AG20443 (cell line): ENCODE measurements at places on chromosomes 3 and 15.
A peak's percentile ranks its signal among the peaks of the same experiment; 100 is the strongest.

GRCh38 chr15:59995568-59996297 is 8.4 kb upstream of the FOXB1 start:
- DNase-seq: no peak

DNA sequence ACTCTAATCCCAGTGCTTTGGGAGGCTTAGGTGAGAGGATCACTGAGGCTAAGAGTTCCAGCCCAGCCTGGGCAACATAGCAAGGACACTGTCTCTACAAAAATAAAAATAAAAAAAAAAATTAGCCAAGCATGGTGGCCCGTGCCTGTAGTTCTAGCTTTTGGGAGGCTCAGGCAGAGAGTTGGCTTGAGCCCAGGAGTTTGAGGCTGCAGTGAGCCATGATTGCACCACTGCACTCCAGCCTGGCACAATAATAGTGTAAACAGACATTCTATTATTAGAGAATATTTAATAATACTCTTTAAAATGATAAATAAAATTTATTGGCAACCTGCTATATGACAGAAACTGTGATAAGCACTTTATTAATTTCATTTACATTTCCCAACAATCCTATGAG is 908.9 kb downstream of the TUSC7 start:
- no peak for DNase-seq

DNA sequence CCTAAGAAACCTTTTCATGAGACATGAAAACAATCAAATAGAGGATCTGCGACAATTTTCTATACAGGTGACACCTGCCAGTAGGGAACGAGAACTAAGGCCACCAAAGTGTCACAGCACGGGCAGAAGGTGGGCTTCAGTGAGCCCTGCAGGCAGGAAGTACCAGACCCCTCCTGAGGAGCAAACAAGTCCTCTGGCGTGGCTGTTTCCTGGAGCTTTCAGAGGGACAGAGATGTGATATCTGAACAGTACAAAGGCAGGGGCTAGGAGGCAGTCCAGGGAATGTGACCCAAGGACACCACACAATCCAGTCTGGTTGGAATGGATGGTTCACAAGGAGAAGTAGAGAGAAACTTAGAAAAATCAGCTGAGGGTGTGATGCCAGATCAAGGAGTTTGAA is 16.8 kb downstream of the POMGNT2 start:
- DNase-seq: no peak

DNA sequence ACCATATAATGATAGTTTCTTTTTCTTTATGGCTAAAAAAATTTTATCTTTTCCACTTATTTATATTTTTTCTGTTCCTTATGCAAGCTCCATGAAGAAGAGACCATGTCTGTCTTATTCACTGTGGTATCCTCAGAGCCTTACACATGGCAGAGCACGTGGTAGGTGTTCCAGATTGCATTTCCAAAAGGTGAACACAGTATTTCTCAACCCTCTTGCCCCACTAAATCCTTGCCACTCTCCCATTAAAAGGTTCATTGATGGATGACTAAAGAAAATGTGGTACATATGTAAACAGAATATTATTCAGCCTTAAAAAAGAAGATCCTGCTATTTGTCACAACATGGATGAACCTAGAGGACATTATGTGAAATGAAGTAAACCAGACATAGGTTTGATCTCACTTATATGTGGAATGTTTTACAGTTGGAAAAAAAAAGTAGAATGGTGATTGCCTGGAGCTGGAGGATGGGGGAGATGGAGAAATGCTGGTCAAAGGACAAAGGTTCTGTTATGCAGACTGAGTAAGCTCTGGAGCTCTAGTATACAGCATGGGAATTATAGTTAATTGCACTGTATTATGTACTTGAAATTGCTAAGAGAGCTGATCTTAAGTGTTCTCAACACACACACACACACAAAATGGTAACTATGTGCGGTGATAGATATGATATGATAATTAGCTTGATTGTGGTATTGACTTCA is 266.7 kb downstream of the CNTN3 start:
- no peak for DNase-seq

DNA sequence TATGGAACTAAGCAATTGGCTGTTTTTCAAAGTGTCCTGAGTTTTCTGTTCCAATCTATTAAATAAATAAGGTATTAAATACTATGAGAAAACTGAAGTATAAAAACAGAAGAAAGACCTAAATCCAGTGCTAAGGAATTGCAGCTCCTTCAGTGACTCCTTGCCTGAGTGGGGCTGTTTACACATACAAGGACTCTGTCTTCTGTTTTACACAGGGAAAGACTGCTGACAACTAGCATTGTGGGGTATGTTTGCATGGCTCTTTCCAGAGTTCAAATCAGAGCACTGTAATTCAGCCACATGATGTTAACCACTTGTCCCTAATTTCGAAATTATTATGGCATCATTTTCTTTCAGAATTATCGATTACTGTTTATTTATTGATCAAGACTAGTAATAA is 31.3 kb upstream of the MEIS2 start:
- no peak for DNase-seq

DNA sequence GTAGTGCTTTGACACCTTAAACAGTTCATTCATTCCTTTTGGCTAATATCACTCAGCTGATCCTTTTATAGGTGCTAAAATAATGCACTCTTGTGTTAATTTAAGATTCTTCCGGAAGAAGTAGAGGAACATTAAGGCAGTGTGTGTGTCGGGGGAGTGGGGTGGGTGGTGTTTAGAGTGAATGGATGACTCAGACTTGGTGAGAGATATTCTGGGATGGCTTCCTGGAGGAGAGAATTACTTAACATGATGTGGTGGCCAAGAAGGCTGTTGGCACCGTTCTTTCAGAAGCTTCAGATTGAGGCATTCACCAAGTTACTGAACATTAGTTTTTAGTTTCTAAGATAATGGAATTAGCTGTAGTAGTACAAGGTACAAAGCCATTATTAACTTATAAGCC is 125.6 kb upstream of the ROPN1 start:
- peak; percentile 77 for DNase-seq

DNA sequence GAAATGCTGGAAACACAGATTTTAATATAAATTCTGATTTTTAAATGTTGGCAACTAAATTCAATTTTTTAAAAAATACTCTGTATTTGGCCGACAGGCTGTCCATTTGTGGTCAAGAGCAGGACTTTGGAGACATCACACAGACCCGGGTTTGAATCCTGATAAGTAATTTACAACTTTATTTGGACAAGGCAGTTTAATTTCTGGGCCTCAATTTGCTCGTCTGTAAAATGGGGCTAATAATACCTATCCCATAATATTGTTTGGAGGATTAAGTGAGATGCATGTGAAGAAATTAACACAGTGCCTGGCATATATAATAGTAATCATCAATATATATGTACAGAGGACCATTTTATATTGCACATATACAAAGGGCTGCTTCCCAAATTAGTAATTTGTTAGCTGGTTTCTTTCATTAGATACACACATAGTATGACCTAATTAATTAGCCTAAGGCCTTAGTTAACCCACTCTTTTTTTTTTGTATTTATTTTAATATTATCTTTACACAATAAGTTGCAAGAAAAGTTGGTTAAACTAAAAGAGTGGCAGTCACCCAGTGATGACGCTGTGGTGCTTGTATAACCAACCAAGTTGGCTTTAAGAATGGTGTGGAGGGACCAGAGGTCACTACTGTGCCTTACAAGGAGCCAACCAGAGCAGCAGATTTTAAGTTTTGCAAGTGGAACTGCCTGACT is 665 bp downstream of the PIGB start:
- peak; percentile 53 for DNase-seq

DNA sequence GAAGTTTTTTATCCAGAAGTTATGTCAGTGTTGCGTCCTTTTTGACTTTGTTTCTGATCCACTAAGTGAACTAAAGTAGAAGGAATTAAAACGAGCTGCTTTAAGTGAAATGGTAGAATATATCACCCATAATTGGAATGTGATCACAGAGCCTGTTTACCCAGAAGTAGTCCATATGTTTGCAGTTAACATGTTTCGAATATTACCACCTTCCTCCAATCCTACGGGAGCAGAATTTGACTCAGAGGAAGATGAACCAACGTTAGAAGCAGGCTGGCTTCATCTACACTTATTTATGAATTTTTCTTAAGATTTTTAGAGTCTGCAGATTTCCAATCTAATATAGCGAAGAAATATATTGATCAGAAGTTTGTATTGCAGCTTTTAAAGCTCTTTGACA is 57.6 kb downstream of the DNAH1 start:
- no peak for DNase-seq

- no peak for DNase-seq
Measured at GRCh38 chr15:91050128-91050455, 27.7 kb upstream of the VPS33B start.

GRCh38 chr15:91751611-91752010 is 101.9 kb upstream of the SLCO3A1 start:
- DNase-seq: no peak

DNA sequence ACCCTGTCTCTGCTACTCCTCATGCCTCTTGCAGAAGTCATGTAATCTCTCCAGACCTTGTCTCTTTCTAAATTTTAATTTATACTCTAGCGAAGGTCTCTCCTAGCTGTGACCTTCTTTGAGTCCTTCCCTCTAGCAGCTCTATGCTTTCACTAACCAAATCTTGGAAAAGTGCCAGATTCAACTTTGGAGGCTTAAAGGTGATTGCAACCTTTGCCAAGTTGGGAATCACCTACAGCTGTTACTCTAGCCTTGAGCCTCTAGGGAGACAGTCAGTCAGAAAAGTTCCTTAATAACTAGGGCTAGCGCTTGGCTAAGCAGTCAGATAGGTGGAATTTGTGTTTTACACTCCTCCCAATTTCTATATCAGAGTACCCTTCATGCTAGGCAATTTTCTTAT is 46.1 kb upstream of the ABI3BP start:
- DNase-seq: no peak
